Adrenal gland (tissue), 19 donors: ENCODE measurements at places on chromosomes 11 and 22. TPM values are rescaled to one million over a fixed set of nuclear protein-coding genes. Genes with fewer than 3 reads are reported as not detected.

Gene KCNQ1
- 306 TPM for total RNA-seq

Gene OR51I1
- total RNA-seq: not detected

Gene CDKN1C
- 671 TPM for total RNA-seq

Gene TPH1
- total RNA-seq: not detected

Gene C1QTNF4
- 2.5 TPM for total RNA-seq

Gene FOXRED2
- 29.8 TPM for total RNA-seq

Gene QSER1
- total RNA-seq: 23.3 TPM

Gene CD3G
- 1.3 TPM for total RNA-seq

Gene ZNF215
- 2.3 TPM for total RNA-seq

Gene TRIOBP
- 105 TPM for total RNA-seq

Gene TIMP3
- 640 TPM for total RNA-seq

Gene PDE2A
- total RNA-seq: 77.6 TPM

Gene CSTPP1
- total RNA-seq: 28.7 TPM

Gene YAP1
- total RNA-seq: 135 TPM

Gene ADORA2A
- total RNA-seq: 10.5 TPM

Gene HEPN1
- total RNA-seq: not detected

Gene SUSD2
- total RNA-seq: 62.7 TPM

Gene UPK3A
- not detected for total RNA-seq

Gene WNT7B
- not detected for total RNA-seq

Gene ARHGEF17
- 23.3 TPM for total RNA-seq

Gene TUB
- total RNA-seq: 8.1 TPM

Gene F2
- 0.61 TPM for total RNA-seq

Gene GLYATL1
- total RNA-seq: 0.11 TPM

Gene MPEG1
- total RNA-seq: 38.9 TPM

Gene CNTF
- 1.6 TPM for total RNA-seq

Gene ASCL2
- 2.2 TPM for total RNA-seq

Gene SCARF2
- total RNA-seq: 45.3 TPM

Gene FREY1
- not detected for total RNA-seq

Gene SEPTIN5
- 23.8 TPM for total RNA-seq

Gene CCDC116
- total RNA-seq: 0.22 TPM

Gene SCGB1A1
- total RNA-seq: 1.7 TPM

Gene MAP6
- 23.7 TPM for total RNA-seq

Gene MS4A3
- total RNA-seq: not detected

Gene KRTAP5-10
- total RNA-seq: not detected
